ENCODE measurements at places on chromosomes 5 and 9.

GRCh38 chr5:132459983-132460838, 30.4 kb downstream of the IRF1 start:
- DNase-seq, result no peak

GRCh38 chr9:72471096-72471495, 50.3 kb upstream of the TMC1 start:
- no peak for DNase-seq

DNA sequence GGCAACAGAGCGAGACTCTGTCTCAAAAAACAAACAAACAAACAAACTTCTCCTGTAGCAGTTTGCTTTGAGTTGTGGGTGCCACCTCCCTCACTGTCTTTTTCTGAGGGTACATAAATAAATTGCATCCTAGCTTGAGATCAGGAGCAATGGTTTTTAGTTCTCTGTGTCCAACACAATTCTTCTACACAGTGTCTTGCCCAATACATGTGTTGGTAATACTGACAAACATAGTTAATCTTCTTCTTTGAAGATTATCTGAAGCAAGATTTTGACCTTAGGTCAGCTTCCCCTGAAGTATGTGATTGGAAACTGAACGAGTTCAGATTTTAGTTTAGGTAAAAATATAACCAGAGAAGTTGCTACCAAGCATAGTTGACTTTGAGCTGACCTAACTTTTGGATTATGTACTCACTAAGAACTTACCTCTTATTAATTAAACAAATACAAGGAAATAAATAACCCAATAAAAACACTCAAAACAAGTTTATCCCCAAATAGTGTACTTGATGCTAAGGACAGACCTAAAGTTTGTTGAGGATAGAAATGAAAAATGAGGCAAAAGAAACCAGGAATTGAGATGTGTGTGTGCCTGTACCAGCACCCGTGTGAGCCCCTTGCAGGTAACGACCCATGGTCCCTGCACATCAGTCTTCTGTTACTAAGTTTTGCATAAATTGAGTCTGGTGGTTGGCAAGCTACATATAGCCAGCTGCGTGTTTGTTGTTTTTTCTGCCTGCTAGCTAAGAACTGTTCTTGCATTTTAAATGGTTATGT, 16.2 kb downstream of the TJP2 start:
- no peak for DNase-seq

GRCh38 chr5:45793638-45794532, 97.7 kb upstream of the HCN1 start:
- DNase-seq, result no peak

GRCh38 chr5:42828671-42829070, 17.0 kb upstream of the SELENOP start:
- no peak for DNase-seq

DNA sequence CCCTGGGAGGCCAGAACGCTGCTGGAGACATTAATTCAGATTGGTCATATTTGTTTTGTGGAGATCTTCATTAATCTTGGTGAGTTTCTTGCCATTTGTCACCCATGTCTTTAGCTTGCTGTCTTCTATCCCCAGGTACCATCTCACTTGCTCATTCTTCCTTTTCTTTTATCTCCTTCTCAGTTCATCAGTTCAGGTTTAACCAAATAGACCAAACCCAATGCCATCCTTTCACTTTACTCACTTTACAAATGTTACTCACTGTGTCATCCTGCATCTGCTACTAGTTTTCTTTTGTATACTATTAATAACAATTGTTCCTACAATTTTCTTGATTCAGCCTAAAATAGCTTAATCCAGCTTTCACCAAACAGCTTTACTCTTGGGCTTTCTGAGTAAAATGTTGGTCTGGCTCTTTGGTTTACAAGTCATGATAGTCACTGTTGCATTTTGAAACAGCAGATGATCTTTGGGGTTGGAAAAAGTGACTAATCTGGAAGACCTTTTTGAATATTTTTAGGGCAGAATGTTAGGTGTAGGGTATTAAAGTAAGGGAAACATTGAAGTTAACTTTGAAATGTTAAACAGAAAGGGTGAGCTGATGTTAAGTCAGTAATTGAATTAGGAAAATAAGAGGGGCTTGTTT, 246.9 kb downstream of the ZSWIM6 start:
- DNase-seq, result no peak

DNA sequence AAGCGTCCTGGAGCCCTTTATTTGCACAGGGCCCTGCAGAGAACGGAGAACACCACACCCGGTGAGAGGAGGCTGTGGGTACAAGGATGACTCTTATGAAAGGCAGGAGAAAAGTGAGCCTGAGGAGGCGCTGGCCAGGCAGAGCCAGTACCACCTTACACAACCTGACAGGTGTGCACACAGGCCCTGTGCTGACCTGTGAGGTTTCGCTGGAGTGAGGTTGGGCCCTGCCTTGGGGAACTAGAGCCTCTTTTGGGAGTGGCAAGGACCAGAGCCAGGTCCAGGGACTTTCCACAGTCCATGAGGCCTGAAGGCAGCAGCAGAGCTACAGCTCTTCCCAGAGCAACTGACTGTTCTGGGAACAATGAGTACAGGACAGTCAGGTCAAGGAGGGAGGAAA, 3.1 kb downstream of the SRD5A1 start:
- no peak for DNase-seq

DNA sequence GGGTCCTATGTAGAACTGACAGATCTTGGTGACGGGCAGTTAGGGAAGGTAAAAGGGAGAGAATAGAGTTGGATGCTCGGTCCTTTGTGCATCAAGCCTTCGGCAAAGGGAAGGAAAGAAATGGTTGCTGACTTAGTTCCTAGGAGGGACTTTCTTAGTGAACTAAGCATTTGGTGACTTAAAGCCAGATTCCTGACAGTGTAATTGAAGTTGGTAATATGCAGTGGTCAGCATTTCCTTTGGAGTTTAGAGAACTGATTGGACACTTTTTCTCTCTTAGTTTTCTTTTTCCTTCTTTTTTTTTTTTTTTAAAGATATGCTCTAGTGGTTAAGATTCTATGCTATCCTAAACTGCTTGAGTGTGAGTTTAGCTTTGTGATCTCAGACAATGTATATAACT, 2.3 kb downstream of the CLTA start:
- no peak for DNase-seq

GRCh38 chr9:36150574-36151315, 14.2 kb downstream of the GLIPR2 start:
- no peak for DNase-seq

DNA sequence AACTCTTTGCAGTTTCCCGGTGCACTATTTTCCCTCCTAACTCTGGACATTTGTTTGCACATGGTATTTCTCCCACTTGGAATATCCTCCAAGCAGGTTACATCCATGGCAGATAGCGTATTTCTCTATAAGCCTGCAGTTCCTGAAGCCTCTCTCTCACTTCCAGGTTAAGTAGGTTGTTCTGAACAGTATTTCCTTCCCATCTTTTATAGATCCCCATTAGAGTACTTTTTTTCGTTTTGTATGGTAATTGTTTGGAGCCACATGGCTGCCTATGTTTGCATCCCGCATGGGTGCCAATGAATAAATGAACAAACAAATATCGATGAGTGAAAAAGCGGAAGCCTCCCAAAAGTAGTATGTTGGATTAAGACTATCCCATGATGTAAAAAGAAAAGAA, 113.4 kb upstream of the IQGAP2 start:
- DNase-seq, result no peak

- DNase-seq, result no peak
Measured at GRCh38 chr5:126947146-126948010, 83.0 kb downstream of the MARCHF3 start.

DNA sequence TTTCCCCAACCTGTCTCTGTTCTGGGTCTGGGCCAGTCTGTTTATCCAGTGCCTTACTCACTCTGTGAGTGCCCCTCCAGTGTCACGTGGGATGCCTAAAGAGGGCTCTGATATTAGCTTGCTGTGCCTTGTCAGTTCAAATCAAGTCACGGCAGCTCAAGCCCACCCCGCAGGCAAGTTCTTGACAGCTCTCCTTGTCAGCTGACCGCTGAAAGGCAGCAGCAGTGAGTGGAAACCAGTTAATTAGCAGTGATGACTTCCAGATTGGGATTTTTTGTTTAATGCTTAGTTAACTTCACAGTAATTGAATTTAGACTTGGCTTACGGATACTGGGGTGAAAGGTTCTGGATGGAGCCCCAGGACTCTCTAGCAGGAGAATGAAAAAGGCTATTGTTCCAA, 210.1 kb downstream of the PSAT1 start:
- DNase-seq, result no peak

- DNase-seq, result no peak
Measured at GRCh38 chr5:16538006-16538405, 72.4 kb upstream of the ZNF622 start.
